ENCODE measurements at places on chromosomes 5 and 9. TPM values are rescaled to one million over a fixed set of nuclear protein-coding genes. Genes with fewer than 3 reads are reported as not detected.

DNA sequence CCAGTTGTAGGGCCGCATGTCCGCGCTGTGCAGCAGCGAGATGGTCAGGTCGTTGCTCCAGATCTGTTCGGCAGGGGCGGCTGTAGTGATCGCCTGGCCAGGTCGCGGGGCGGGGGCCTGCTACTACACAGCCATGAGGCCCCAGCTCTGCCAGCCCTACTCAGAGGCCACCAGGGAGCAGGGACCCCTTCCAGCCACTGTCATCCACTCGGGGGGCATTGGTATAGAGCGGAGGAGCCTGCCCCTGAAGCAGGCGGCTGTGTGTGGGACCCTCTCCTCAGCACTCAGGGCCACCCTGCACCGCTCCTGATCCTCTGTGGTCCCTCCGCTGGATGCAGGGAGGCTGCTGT, 1.7 kb downstream of the FBXW5 start:
- DNase-seq, result no peak

DNA sequence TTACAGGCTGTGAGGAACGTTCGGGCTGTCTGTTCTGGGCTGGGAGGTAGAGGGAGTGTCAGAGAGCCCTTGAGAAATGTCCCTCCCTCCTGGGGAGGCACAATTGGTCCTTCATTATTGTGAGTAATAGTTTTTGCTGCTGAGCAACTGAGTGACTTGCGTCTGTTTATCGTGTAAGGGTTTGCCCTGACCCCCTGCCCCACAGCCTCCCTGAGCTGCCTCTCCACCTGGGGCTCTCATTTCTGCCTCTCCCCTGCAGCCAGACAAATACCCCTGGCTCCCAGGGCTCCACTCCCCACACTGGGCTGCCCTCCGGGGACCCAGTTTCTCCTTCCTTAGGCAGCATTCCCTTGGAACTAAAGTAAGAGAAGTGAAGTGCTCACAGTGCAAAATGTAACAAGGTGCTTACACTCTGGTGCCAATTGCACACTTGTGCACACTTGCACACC, 174.9 kb upstream of the MVB12B start:
- DNase-seq, result no peak

- DNase-seq, result no peak
Measured at GRCh38 chr5:35138232-35138631, 90.5 kb upstream of the AGXT2 start.

DNA sequence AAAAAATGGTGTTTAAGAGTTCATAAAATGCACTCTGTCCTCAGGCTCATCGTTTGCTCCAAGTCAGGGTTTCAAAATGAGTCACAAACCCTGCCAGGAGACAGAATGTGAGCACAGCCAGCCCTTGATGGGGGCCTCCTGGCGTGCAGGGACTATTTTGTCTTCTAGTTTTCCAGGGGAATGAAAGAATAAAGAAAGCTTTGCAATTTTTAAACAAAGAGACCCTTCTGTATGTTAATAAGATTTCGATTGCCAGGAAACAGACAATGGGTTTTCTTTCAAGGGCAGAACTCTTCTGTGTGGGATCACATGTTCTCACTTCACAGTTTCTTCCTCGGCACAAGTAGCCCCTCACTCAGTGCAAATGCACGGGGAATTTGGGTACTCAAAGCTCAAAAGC, 121.4 kb upstream of the C6 start:
- DNase-seq, result no peak

DNA sequence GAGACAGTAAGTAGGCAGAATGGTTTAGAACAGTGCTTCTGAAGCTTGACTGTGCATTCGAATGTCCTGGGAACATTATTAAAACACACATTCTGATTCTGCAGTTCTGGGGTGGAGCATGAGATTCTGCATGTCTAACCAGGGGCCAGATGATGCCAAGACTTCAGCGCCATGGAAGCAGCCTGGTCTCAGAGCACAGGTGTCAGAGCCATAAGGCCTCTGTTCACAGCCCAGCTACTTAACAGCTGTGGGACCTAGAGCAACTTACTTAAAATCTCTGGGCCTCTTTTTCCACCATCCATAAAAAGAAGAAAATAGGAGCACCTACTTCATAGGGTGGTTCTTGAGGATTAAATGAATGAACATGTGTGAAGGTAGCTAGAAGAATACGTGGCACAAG, 84.0 kb downstream of the GNAQ start:
- DNase-seq, result no peak

The ANKDD1B gene
- total RNA-seq, result 7.1 TPM

The MEIKIN gene
- not detected for total RNA-seq

Measured in left colon (tissue), 2 donors.